ENCODE measurements at places on chromosomes 2 and 18. TPM values are rescaled to one million over a fixed set of nuclear protein-coding genes. Genes with fewer than 3 reads are reported as not detected.

- no peak for DNase-seq
These were observed 262.1 kb upstream of the KLHL14 start for GRCh38 chr18:33034945-33035344.

DNA sequence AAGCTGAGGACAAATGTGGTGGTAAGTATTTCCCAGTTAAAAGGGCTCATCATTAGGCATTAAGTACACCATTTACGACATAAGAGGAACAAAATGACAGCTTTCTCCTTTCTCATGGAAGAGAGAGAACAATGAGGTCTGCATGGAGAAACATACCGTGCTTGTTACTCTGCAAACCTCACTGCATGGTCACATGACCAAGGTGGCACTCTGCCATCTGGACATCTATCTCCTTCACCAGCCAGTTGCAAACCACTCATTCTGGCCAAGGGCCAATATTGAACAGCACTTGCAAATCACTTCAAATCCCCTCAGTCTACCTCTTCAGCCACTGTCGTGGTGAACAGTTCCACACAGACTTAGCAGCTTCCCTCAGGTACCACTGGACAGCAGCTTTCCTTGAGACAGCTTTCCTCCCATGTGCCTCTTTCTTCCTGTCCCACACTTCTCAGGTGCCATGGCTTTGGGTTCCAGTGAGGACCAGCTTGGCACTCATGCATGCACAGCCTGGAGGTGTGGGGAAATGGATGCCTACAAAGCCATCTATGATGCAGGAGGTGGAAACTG lies 29.5 kb upstream of the DPP4 start:
- DNase-seq, result no peak

DNA sequence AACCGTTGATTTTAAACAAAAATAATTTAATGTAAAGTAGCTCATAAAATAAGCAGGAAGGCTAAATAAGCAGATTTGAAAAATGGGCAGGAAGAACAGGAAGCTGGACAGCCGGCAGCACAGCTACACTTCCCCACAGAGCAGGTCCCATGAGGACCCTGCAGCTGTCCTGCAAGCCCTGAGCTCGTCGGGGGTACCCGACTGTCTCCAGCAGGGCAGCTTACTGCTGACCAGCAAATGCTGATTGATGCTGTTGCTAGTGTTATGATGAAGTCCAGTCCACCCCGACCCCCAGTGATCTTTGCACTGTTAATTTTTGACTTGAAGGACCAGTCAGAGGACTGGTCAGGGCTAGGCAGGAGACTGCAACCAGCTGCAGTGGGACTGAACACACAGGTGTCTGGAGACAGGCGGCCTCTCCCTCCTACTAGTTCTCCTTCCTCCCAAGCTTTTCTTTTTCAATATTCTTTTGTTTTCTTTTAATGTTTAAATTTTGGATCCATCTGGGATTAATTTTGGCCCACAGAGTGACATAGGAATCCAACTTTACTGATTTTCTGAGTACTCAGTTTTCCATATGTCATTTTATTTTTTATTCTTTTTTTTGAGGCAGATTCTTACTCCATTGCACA lies 27.7 kb downstream of the POLE4 start:
- DNase-seq, result no peak

DNA sequence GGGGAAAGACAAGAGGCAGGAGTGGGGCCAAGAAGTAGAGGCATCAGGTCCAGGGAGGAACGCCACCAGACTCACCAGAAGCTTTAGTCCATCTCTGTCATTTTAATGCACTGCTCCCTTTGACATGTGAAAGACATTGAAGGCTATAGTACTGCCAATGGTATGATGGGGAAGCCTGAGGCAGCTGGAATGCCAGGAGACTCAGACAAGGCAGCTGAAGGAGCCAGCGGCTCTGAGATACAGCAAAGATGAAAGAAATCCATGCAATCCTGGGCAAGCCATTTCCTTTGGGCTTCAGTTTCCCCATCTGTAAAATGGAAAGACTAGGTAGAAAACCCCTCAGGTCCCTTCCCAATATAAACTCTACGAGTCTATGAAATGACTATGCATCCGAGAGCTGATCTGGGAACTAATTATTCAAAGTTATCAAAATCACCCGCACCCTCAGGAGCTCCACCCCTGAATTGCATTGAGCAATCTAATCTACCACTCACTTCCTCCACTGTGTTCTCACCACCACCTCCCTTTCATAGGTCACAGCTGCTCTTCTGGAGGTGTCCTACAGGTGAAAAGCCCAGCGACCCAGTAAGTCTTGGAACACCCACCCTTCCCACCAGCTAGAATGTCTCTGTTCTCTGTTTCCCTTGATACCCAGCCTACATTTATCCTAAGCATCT lies 3.1 kb downstream of the CXCR2 start:
- DNase-seq, result no peak

- no peak for DNase-seq
These were observed 48.2 kb downstream of the HAUS1 start for GRCh38 chr18:46152436-46152807.

GRCh38 chr2:64192125-64192479 lies 47.9 kb upstream of the PELI1 start:
- no peak for DNase-seq

- no peak for DNase-seq
These were observed 28.9 kb downstream of the MGAT5 start for GRCh38 chr2:134282629-134283400.

GRCh38 chr2:188181884-188182283 lies 109.8 kb upstream of the GULP1 start:
- no peak for DNase-seq

- DNase-seq, result no peak
These were observed 92.7 kb upstream of the KLF7 start for GRCh38 chr2:207258263-207258991.

DNA sequence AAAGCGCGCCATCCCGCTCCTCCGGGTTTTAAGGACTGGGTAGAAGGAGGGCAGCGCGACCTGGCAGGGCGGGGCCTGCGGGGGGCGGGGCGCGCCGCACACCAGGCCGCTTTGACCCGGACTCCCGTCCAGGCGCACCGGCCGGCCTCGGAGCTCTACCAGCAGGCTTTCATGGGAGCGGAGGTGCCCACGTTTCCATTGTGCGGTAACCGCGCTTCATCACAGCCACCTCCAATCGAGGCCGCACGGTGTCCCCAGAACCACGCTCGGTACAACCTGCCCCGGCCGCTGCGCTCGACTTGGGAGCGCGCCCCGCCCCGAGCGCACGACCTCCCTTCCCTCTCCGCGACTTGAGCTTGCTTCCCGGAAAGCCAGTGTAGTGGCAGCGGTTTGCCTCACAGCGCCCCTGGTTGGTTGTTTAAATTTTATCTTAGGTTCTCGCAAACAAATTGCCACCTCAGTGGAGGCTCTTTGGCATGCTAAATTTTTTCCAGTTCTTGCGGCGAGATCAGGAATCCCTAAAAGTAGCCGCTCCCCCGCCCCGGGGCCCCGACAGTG lies 280 bp upstream of the CYP1B1 start:
- DNase-seq, result peak; percentile 83

The CCDC148 gene
- 2.1 TPM for total RNA-seq

The PDE11A gene
- 0.53 TPM for total RNA-seq

The FAM110C gene
- 7.7 TPM for total RNA-seq
